Stimulated activated CD8-positive, alpha-beta memory T cell treated with anti-CD3 and anti-CD28 coated beads, Interleukin-7, amount 100 ng/mL, for 1 hour (primary cell): ENCODE measurements at places on chromosomes 2 and 18.

GRCh38 chr2:67782443-67782842, 280.4 kb downstream of the C1D start:
- DNase-seq: no peak

GRCh38 chr2:221264318-221264717, 307.8 kb downstream of the EPHA4 start:
- no peak for DNase-seq

DNA sequence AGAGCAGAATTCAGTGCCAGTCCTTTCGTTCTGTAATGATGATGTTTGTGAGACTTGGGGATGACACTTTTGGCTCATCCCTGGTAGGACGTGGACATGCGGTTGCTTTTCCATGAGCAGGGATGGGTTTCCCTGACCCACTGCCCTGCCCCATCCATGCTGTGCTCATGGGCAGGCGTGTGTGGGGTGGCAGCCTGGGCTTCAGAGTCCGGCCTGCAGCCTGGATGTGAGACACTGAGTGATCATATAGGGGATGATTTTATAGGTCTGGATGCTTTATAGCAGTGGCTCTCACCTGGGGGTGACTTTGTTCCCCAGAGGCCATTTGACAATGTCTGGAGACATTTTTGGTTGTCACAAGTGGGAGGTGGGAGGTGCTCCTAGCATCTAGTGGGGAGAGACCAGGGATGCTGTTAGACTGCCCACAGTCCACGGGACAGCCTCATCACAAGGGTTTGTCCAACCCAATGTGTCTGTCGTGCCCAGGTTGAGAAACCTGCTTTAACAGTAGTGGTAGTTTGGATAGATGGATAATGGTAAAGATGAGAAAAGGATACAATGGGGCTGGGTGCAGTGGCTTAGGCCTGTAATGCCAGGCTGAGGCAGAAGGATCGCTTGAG, 38.9 kb downstream of the LDLRAD4 start:
- DNase-seq: no peak

GRCh38 chr2:215466097-215466909, 30.4 kb upstream of the FN1 start:
- DNase-seq: no peak

- no peak for DNase-seq
Measured at GRCh38 chr18:37661478-37661877, 95.9 kb upstream of the CELF4 start.

DNA sequence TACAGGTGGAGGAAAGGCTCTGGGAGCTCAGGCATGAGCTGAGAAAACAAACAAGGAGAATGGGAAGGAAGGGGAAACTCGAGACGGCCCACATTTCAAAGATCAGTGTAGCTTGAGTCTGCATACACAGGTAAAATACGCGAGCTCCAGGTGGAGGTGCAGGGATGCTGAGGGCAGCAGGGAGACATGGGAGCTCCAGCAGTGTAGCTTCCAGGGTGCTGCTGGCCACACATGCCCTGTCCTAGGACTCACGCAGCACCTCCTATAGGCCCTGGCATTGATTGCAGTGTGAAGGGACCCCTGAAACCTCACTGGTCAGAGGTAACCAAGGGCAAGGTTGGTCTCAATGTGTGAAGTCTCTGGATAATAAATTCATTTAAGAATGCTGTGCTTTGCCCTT, 362.8 kb upstream of the HS6ST1 start:
- DNase-seq: no peak

- DNase-seq: no peak
Measured at GRCh38 chr2:109382226-109382895, 231.4 kb downstream of the SEPTIN10 start.

DNA sequence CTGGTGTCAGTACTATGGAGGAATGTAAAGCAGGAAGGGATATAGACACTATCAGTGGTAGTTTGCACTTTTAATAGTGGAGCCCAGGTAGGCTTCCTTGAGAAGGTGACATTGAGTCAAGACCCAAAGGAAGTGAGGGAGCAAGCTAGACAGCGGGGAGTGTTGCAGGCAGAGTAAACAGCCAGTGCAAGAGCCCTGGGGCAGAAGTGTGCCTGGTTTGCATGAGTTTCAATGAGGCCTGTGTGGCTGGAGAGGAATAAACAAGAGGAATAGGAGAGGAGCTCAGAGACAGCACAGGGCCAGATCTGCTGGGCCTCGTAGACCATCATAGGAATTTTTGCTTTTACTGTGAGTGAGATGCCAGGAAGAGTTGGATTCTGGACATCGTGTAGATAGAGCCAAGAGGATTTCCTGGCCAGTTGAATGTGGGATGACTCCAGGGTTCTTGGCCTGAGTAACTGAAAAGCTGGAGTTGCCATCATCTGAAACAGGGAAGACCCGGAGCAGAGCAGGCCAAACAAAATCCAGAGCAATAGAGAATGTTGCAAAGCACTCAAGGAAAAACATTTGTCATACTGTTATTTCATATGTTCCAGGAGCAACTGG, 102.5 kb downstream of the SP3 start:
- DNase-seq: no peak

DNA sequence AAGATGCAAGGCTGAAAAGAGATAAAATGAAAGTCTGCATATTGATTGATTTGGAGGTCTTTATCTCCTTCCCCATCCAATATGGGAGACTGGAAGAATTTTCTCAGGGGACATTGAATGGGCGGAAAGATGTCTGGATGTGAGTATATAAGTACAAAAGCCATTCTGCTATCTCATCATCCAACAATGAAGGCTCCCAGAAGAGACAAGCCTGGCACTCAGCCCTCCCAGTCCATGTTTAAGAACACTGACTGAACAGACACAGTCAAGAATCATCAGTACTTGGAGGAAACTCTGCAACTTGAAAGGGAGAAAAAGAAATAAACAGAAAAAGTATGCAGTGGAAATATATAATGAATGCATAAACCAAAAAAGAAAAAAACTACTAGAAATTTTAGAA, 80.9 kb downstream of the PTRHD1 start:
- DNase-seq: no peak

- no peak for DNase-seq
Measured at GRCh38 chr2:234403074-234403473, 93.8 kb downstream of the ARL4C start.

DNA sequence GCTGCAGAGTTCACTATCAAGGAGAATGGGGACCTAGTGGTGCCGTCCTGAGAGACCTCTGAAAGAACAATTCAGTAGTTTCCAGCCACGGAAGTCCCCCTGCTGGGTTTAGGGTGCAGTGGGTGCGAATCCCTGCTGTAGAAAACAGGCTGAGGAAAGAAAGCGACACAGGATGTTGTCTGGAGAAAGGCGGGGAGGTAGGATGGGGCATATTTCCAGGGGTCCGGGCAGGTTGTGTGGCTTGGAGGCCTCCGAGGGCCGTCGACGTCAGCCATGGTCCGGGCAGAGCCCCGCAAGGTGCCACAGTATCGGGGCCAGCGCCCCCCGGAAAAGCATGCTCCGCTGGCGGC, 807 bp upstream of the CREB1 start:
- peak; percentile 43 for DNase-seq

DNA sequence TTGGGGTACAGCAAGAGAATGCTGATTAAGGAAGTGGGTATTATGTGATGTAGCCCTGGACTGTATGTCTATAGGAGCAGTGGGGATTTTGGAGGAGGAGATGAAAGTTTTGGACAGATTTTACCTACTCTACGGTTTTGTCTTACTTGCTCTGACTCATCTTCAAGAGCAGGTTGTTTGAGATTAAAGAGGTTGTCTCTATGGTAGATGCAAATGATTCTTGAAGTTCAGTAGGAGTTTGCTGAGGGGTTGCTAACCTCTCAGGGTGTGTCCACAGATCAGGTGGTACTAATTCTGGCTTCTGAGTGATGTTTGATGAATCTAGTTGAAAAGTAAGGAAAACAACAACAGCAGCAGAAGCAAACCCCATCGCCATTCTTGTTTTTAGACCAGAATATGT, 9.7 kb upstream of the SERPINB12 start:
- no peak for DNase-seq
